ENCODE measurements at places on chromosomes 3 and 15. TPM values are rescaled to one million over a fixed set of nuclear protein-coding genes. Genes with fewer than 3 reads are reported as not detected.

Gene KCNMB3
- 2.1 TPM for total RNA-seq

Gene RPL4
- 2,644 TPM for total RNA-seq

Gene LMAN1L
- total RNA-seq: not detected

DNA sequence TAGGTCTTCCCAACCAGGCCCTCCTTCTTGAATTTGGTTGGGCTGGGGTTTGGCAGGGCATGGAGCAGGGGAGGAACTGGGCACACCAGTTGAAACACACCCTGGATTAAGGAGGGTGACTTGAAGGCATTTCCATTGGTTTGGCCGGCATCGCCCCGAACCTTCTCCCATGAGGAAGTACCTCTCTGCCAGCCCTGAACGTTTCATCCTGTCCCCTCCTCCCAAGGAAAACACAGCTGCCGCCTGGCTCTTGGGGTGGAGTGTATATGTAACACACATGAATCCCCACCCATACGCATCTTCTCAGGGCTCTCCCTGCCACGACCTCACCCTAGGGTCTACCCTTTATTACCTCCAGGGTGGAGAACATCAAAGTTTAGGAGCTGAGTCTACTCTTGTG lies 14.6 kb downstream of the UBAP1L start:
- DNase-seq: no peak

DNA sequence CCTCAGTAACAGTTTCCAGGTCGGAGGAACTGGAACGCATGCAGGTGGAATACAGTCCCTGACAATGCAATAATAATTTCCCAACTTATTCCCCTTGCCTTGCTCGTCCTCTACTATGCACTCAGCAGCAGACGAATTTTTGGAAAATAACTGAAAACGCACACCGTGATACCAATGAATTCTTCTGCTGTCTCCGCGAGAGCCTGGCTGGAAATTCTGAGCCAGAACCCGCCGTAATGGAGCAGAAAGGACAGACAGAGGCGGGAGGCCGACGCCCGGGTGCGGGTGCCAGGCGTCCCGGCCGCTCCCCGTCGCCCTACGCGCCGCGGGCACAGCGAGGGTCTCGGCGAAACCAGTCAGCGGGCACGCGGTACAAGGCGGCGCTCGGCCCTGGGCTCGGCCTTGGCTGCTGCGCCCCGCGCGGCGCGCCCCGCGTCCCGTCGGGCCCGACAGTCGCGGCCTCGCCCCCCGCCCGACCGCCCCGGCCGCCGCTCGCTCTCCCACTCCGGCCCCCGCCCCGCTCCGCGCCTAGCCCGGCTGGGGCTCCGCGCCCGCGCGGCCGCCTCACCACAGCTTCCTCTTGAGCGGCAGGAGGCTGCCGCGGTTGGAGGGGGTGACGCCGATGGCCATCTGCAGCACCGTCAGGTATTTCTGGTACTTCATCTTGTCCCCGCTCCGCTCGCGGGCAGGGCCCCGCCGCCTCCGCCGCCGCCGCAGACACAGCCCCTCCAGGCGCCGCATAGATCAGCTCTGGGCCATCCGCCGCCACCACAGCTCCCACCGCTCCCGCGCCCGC lies 114.5 kb upstream of the GOLGA8J start:
- no peak for DNase-seq

Data from renal cortical epithelial cell (primary cell).